ENCODE measurements at places on chromosomes 1 and 21. TPM values are rescaled to one million over a fixed set of nuclear protein-coding genes. Genes with fewer than 3 reads are reported as not detected.

GRCh38 chr1:231091831-231092301 is 51.8 kb upstream of the FAM89A start:
- no peak for DNase-seq

- DNase-seq: no peak
Measured at GRCh38 chr1:7613106-7613850, 157.8 kb upstream of the VAMP3 start.

DNA sequence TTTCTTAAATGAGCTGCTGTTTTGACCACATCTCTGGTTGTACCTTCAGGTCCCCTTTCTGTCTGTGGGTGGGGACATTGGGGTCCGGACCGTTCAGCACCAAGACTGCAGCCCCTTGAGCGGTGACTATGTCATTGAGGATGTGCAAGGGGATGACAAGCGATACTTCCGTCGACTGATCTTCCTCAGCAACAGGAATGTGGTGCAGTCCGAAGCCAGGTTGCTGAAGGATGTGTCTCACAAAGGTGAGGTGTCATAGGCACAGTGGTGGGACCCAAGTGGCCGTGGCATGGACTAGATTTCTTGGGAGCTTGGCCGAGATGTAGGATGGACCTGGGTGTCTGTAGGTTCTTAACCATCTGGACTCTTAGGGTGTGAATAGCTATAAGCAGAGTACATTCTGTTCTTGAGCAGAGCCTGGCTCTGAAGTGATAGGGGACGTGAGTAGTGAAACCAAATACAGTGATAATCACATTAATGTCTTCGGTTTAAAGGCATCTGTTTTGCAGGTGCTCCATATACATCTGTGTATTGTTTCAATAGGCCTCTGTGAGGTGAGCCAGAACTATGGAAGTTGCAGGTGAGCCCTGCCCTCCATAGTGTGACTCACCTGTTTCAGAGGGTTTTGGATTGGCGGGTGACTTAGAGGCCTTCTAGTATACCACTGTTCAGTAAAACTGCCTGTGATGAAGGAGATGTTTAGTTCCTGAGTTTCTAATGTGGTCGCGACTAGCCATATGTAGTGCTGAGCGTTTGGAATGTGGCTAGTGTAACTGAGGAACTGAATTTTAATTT is 6.4 kb downstream of the METTL13 start:
- DNase-seq: no peak

- no peak for DNase-seq
Measured at GRCh38 chr1:29747196-29747595, 510.9 kb downstream of the PTPRU start.

- peak; percentile 20 for DNase-seq
Measured at GRCh38 chr1:53583868-53584776, 124.9 kb downstream of the DMRTB1 start.

- peak; percentile 54 for DNase-seq
Measured at GRCh38 chr1:24769656-24770651, 24.7 kb downstream of the CLIC4 start.

DNA sequence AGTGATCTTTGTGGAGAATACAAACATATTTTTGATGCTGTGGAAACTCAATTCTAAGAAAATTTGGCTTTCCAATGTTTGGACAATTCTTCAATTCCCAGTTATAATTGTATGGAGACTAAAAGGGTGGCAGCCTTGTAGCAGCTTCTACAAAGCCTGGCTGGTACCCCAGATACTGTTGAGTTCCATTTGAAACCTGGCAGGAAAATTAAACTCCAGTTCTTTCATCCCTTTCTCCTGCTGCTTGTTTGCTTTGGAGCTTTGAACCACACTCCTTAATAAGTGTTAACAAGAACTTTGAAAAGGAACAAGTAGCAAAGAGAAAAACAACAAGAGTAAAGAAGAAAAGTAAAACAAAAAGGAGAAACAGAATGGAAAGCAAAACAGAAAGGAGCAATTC is 172.6 kb upstream of the ADAMTS5 start:
- DNase-seq: no peak

GRCh38 chr21:23215261-23215660 is 2217.1 kb downstream of the NCAM2 start:
- DNase-seq: no peak

GRCh38 chr1:198880397-198880796 is 241.6 kb downstream of the PTPRC start:
- DNase-seq: no peak

DNA sequence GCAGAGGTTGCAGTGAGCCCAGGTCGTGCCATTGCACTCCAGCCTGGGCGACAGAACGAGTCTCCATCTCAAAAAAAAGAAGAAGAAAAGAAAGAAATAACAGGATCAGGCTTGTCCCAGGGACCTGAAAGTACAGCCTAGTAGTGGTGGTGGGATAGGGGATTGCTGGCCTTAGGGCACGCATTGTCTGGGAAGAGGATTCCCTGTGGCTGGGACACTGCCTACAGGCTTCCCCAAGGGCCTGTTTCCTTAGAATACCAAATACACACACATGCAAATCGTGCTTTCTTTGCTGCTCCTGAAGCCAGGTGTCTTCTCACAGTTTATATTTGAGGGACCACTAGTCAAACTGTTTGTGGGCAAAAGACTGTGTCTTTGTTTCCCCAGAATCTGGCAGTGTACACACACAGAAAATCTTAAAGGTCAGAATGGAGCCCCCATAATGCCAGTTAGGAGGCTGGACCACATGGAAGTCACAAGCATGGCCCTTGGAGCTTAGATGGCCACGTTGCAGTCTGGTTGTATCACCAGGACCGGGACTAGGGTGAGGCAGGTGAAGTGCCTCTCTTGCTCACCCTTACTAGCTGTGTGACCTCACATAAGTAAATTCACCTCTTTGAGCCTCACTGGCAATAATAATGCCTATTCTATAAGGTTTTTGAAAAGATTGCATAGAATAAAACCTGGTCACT is 12.7 kb upstream of the ASAP3 start:
- no peak for DNase-seq

DNA sequence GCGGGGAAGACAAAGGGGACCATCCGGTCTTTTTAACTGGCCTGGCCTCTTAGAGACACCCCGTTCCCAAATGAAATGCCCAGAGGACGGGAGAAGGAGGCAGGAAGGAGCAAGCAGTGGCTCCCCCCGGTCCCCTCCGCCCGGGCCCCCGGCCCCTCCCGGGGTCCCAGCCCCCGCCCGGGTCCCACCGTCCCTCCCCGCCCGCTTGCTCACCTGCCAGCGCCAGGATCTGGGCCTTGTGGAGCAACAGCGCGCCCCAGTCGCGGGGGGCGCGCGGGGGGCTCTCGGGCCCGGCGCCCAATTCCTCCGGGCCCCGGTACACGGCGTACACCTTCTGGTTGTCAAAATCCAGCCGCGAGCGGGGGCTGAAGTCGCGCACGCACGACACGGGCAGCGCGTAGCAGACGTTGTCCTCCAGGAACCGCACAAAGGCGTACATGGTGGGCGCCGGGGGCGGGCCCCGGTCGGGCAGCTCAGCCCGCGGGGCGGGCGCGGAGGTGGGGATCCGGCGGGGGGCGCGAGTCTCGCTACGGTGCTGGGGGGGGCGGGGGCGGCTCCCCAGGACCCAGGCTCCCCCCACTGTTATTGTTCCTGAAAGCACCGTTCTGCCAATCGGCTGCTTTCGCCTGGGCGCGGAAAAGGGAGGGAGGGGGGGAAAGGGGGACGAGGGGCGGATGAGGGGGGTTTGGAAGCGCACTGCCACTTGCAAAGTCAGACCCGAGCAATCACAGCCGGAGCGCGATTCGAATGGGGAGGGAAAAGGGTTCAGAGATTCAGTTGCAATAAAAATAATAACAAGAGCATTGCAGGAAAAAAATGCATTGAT is at the start of gene BEND5:
TSS of gene BEND5 (minus strand) at position 499 of the 826 bp plus-strand sequence. CDS start at position 439, 60 bp downstream.
- DNase-seq: peak; percentile 92

- DNase-seq: no peak
Measured at GRCh38 chr1:156689953-156690674, 12.9 kb upstream of the NES start.

DNA sequence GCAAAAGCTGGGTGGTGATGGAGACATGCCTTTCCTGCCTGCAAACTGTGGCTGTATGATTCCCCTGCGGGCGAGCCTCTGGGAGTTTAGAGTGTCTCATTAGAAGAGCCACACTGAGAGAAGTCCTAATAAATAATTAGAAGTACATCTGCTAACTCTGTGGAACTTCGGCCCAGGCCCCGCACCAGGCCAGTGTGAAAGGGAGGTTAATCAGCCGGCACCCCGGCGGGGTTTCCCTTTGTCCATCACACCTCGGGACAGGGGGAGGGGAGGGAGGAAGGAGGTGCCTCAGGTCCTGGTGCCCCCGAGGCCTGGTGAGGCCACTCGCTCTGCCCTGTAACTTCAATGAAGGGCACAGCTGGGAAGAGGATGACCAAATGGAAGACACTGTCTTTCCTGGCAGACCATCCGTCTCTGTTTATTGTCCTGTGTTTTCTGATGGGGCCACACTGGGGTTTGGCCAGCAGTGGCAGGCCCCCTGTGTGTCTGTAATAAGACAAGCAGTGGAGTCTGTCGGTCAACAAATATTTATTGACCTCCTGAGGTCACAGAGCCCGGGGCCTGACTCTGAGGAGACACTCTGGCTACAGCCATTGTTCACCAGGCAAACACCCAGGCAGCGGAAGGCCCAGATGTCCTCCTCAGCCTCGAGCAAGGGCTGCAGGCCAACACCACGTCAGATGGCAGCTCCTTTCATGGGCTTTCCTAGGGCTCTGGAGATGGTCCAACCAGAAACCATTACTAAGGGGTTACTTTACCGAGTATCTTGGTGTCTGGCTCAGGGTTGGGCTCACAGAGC is 267.5 kb upstream of the RAB4A start:
- DNase-seq: no peak

- peak; percentile 89 for DNase-seq
Measured at GRCh38 chr1:115181231-115181630, 91.9 kb upstream of the TSPAN2 start.

- no peak for DNase-seq
Measured at GRCh38 chr1:43432907-43433306, 20.8 kb downstream of the HYI start.

DNA sequence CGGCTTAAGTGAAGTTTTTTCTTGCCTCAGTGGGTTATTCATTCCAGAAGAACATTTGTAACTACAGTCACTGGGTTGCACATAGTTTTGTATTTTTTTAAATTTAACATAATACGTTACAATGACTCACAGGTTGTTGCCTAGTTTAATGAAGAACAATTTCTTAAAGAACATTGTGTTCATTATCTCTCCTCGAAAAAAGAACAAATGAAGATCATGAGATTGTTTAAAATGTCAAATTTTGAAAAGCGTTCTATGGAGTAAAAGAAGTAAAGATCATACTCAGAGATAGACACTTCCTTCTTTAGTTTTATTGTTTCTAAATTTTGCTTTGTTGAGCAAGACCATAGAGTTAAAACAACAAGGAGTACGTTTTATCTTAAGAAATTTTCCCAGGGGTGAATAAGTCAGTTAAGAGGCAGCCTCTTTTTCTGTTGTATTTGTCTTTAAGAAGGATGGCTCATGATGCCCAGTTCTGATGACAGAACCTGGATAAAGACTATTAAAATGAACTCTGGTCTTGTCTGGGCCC is 10.5 kb upstream of the SLAMF1 start:
- no peak for DNase-seq

SH3BGR gene
- total RNA-seq: 12.4 TPM

MYOG gene
- 11.0 TPM for total RNA-seq

SHE gene
- 5.4 TPM for total RNA-seq

TMEM52 gene
- total RNA-seq: 3.6 TPM

PPP1R15B gene
- 39.2 TPM for total RNA-seq

ATP5PO gene
- 159 TPM for total RNA-seq

ANGPTL7 gene
- total RNA-seq: 25.2 TPM

Data from skin of body (tissue), 3 donors.